ENCODE measurements at places on chromosomes 7 and 10.

- no peak for DNase-seq
Measured at GRCh38 chr7:113684165-113684564, 234.6 kb downstream of the PPP1R3A start.

DNA sequence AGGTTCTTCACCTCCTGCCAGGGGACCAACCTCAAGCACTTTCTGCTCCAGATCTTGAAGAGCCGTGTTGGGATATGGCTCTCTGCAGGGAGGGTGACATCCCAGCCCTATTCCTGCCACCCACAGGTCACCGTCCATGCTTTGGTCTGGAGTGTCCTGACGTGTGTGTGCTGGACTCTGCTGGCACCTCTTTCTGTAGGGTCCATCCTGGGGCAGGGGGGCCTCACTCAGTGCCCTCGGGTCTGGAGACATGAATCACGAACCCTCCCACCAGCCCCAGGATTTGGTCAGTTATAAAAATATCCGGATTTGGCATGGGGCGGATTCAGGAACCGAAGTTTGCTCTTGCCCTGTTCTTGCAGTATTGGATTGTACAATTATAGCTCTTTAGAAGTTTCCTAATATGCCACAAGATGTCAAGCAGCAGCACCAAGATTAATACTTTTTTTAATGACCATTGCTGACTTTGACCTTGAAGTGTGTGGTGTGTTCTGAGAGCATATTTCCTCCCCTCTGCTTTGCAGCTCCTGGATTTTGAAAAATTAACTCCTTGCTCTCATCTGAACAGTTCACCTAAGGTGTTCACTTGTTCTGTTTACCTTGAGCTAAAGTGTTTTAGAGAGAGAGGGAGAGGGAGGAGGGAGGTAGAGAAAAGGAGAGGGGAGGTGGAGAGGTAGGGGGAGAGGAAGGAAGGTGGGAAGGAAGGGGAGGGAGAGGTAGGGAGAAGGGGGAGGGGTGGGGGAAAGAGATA lies 95.4 kb upstream of the SHH start:
- DNase-seq, result no peak

GRCh38 chr7:99005776-99006175 lies 127.4 kb downstream of the TRRAP start:
- DNase-seq, result no peak

- DNase-seq, result no peak
Measured at GRCh38 chr7:129208667-129209066, 16.2 kb upstream of the AHCYL2 start.

- no peak for DNase-seq
Measured at GRCh38 chr7:11737723-11738122, 94.3 kb downstream of the THSD7A start.

DNA sequence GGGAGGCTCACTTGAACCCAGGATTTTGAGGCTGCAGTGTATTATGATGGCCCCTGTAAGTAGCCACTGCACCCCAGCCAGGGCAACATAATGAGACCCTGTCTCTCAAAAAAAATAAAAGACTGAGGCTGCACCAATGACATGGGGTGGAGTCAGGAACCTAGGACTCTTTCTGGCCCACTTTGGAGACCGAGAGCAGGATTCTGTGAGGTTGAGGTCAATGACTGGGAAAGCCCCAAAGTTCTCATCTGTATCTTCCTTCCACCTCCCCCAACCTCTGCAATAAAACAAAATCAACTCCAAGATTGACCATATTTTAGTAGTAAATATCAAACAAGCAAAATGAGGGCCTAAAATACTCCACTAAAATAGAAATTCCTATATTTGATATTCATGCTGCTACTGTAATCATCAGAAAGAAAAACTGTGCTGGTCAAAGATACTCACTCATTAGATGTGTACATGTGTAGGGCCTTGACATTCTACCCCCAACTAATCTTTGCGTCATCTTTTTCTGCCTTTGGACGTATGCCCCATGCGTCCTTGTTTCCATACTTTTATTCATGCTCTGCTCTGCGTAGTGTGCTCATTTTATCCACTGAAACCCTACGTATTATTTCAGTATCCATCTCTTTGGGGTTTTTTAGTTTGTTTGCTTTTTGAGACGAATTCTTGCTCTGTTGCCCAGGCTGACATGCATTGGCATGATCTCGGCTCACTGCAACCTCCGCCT lies 23.8 kb downstream of the WBP1L start:
- DNase-seq, result no peak

Measured in CD4-positive, alpha-beta T cell treated with Interleukin-4 for 4 hours (primary cell).